Fibroblast of pulmonary artery (primary cell): ENCODE measurements at places on chromosomes 1 and 21.

- peak; percentile 40 for DNase-seq
Observed at GRCh38 chr1:14915356-14916054, 238.0 kb upstream of the TMEM51 start.

- DNase-seq = peak; percentile 47
Observed at GRCh38 chr1:24898152-24898908, 31.7 kb downstream of the RUNX3 start.

- DNase-seq = no peak
Observed at GRCh38 chr1:160346463-160346862, 3.3 kb downstream of the NCSTN start.

DNA sequence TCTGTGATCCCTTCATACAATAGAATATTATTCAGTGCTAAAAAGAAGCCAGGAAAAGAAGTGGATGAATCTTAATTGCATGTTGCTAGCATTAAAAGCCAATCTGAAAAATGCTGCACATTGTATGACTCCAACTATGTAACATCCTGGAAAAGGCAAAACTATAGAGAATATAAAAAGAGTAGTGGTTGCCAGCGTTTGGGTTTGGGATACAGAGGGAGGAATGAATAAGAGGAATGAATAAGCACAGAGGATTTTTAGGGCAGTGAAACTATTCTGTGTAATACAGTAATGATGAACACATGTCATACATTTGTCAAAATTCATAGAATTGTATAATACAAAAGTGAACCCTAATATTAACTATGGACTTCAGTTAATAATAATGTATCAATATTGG, 42.5 kb downstream of the GPR88 start:
- no peak for DNase-seq

- DNase-seq = no peak
Observed at GRCh38 chr21:29017639-29018237, 1.4 kb downstream of the RWDD2B start.

- DNase-seq = peak; percentile 28
Observed at GRCh38 chr1:3695326-3696217, 43.3 kb downstream of the TP73 start.
